ENCODE measurements at places on chromosomes 5 and 9. TPM values are rescaled to one million over a fixed set of nuclear protein-coding genes. Genes with fewer than 3 reads are reported as not detected.

Gene BAAT
- not detected for total RNA-seq

Gene ECM2
- under 0.01 TPM for total RNA-seq

Gene MARVELD2
- 4.8 TPM for total RNA-seq

Gene COL23A1
- not detected for total RNA-seq

Gene TSSK1B
- total RNA-seq, result under 0.01 TPM

Gene INSL6
- not detected for total RNA-seq

Gene TPM2
- total RNA-seq, result 10.5 TPM

Gene HTR1A
- total RNA-seq, result not detected

Gene SMIM33
- not detected for total RNA-seq

Gene TEX48
- total RNA-seq, result not detected

Gene FAM219A
- total RNA-seq, result 26.9 TPM

Gene MYOT
- total RNA-seq, result not detected

Gene POC5
- 10.0 TPM for total RNA-seq

Gene TAF1L
- total RNA-seq, result not detected

Gene ZNF658
- 5.6 TPM for total RNA-seq

Gene GPR21
- 1.3 TPM for total RNA-seq

Gene ESM1
- 181 TPM for total RNA-seq

Gene HRH2
- total RNA-seq, result under 0.01 TPM

Gene TNFSF15
- total RNA-seq, result 19.3 TPM

Gene FBP2
- total RNA-seq, result not detected

Gene CFAP77
- 0.19 TPM for total RNA-seq

Gene AKNA
- total RNA-seq, result 10.3 TPM

Gene LCN9
- total RNA-seq, result not detected

Gene FOXD4
- total RNA-seq, result 0.19 TPM

Gene TSTD2
- total RNA-seq, result 12.7 TPM

Gene GARIN3
- not detected for total RNA-seq

Gene PAPPA
- 0.38 TPM for total RNA-seq

Gene SPATA6L
- total RNA-seq, result 3.1 TPM

Gene C9orf50
- not detected for total RNA-seq

Gene CFAP157
- total RNA-seq, result not detected

Gene PTGDS
- not detected for total RNA-seq
